Right hindlimb (tissue), 1 donor: ENCODE measurements at places on chromosomes 3 and 15.

GRCh38 chr15:60479361-60480110 lies 594 bp upstream of the ICE2 start:
- peak; percentile 22 for DNase-seq

DNA sequence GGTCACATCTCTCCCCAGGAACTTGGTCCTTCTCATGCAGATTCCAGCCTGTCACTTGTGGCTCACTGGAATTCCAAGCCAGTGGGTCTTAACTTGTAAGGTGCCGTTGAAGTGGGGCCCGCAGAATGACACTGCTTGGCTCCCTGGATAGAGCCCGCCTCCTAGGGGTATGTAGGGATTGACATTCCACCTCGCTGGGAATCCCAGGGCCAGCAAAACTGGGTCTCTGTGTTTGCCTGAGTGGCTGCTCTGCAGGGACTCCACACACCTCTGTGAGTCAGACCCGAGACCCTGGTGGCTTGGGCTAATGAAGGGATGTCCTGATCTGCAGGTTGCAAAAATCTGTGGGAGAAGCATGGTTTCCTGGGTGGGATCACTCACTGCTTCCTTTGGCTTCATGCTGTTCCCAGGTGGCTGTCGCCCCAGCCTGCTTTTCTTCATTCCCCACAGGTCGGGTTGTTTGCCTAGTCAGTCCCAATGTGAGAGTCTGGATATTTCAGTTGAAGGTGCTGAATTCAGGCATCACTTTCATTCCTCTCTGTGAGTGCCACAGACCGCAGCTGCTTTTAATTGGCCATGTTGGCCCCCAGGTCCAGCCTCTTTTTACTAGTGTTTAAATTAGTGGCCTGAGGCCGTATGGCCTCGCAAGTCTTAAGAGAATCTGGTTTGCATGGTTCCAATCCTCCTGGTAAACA lies 156.0 kb upstream of the TRIM42 start:
- no peak for DNase-seq

- peak; percentile 78 for DNase-seq
Measured at GRCh38 chr3:94360987-94361386, 298.1 kb downstream of the NSUN3 start.

DNA sequence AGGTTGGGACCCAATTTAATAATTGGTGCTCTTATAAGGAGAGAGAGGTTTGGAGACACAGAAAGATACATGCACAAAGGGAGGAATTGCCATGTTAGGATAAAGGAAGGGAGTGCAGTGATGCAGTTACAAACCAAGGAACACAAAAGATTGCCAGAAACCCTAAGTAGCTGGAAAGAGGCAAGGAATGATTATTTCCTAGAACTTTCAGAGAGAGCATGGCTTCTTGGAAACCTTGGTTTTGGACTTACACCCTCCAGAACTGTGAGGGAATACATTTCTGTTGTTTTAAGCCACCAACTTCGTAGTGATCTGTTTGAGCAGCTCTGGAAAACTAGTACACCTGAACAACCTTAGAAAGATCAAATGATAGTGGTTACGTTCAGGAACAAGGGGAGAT lies 25.0 kb upstream of the MB21D2 start:
- no peak for DNase-seq

DNA sequence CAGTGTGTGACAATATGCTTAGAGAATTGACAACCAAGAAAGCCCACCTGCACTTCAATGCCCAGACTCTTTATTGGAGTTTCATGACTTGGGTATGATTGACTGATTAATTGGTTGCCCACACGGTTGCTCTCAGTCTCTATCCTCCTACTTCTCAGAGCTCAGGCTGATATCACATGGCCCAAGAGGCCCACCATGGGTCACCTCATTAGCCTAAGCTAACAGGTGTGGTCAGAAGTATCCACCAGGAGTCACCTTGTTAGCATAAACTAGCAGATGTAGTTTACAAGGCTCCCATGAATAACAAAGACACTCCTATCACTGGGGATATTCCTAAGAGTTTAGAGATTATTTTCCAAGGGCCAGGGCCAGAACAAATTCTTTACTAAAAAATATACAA lies 120.2 kb upstream of the MBNL1 start:
- no peak for DNase-seq

- no peak for DNase-seq
Measured at GRCh38 chr3:155495387-155495786, 201.9 kb upstream of the STRIT1 start.

GRCh38 chr3:117700573-117701360 lies 991.2 kb downstream of the TUSC7 start:
- no peak for DNase-seq

GRCh38 chr3:186414735-186415419 lies 52.8 kb upstream of the DGKG start:
- no peak for DNase-seq

- DNase-seq = no peak
Measured at GRCh38 chr3:98531622-98532274, at the start of gene GPR15. Gene GPR15, plus strand, starts transcription at chr3:98531978. Its CDS starts 56 bp downstream, at chr3:98532034.

DNA sequence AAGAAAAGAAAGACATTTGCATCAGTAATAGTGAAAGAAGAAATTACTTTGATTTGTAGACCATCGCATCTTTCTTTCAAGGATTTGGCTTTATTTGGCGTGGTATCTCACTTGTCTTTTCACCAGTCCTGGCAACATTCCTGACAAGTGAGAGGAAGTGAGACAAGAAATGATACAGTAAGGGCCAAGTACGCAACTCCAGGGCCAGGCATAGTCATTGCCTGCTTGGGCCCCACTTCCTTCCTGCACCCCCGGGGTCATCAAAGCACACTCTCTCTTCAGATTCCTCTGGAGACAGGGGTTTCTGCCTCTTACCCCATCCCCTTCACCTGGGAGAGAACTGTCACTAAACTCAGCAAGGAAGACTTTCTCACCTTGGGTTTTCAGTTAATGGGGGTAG lies 55.1 kb downstream of the CD47 start:
- DNase-seq = no peak

DNA sequence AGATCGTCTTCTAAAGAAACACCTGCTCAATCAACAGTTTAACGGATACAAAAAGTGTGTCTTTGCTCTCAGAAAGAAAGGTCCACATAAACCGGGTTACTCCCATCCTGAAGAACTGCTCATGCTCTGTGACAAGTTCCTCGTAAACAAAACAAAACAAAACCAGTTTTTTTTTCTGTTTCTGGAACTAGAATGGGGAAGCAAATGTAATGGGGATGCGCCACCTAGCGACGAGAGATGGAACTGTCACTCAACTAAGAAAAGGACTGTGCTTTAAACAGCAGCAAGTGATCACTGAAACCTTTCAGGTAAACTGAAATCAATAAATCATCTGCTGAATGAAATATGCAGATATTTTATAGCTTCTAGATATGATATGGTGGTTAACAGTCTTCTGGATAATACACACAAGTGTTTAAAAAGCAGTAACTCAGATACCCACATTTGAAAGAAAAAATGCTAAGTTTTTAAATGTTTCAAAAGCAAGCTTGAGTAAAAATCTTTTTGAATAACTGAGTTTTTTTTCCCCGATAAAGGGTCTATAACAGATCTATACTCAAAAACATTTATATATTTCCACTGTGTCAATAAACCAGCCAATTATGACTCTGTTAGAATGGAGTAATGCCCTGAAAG lies 10.9 kb downstream of the TM2D3 start:
- peak; percentile 74 for DNase-seq

DNA sequence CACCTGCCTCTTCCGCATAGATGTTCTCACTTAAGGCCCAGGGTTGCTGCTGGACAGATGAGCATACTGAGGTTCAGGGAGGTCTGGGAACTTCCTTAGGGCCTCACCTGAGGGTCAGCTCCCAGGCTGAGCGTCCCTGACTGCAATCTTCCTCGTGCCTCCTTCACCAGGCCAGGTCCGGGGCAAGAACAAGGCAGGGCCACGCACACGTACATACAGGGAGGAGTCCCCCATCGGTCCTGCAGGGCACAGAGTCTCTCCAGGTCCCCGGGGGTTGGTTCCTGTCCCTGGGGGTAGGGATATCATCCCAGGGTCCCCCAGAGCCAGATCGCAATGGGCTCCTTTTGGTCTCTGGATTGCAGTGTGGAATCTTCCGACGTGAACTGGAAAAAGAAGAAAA lies 130.1 kb downstream of the LRRK1 start:
- DNase-seq = no peak

DNA sequence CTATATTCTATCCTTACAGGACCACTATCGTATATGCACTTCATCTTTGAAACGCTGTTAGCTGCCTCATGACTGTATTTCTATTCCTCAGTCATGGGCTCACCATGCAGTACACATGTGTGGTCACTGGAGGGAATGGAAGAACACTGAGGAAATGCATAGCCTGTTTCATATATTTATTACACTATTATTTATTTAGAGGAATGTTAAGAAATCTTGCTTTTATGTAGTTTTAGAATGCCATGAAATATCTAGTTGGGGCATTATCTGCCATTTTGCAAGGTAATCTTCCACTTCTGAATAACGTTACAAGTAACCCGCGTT lies 155.7 kb downstream of the IGF1R start:
- no peak for DNase-seq
